ENCODE measurements at places on chromosomes 2 and 18.

DNA sequence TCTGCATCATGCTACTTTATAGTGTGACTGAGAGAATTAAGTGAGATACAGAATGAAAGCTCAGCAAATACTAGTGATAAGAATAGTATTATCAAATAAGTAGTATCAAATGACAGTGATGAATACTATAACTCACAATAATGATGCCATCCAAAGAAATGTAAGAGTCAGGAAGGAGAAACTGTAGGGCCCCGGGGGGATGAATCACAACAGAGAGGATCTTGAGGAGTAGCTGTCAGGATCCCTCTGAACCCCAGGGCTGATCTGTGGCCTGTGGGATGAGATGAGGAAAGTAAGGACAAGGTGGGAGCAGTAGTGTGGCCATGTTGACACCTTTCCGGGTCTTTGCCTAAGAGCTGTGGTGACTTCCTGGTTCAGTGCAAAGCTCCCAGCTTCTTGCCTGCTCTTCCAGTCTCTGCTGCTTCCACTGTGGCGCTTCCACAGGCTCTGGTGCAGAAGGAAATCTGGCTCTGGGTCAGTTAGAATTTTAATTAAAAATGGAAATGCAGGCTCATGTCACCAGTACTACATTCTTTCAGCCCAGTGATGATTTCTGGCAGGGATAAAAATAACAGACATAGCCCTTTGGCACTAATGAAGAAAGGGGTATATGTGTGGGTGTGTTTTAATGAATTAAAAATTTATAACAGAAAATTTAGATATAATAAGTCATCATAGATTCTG lies 166.9 kb downstream of the MYO3B start:
- no peak for DNase-seq

GRCh38 chr18:31417850-31418249 lies 29.7 kb upstream of the DSG3 start:
- DNase-seq = no peak

GRCh38 chr2:15588329-15588919 lies 3.2 kb upstream of the DDX1 start:
- peak; percentile 34 for DNase-seq

GRCh38 chr18:63263444-63263843 lies 56.1 kb downstream of the BCL2 start:
- DNase-seq = no peak

GRCh38 chr2:43340945-43341356 lies 114.5 kb upstream of the ZFP36L2 start:
- DNase-seq = no peak

- DNase-seq = no peak
Measured at GRCh38 chr2:10368491-10369231, 66.0 kb downstream of the HPCAL1 start.

- no peak for DNase-seq
Measured at GRCh38 chr2:8219096-8219495, 462.8 kb upstream of the ID2 start.

GRCh38 chr18:24586662-24587360 lies 126.4 kb downstream of the HRH4 start:
- no peak for DNase-seq

GRCh38 chr2:216949700-216950413 lies 90.0 kb upstream of the TNP1 start:
- DNase-seq = no peak

GRCh38 chr18:1846640-1847039 lies 724.7 kb downstream of the METTL4 start:
- no peak for DNase-seq

DNA sequence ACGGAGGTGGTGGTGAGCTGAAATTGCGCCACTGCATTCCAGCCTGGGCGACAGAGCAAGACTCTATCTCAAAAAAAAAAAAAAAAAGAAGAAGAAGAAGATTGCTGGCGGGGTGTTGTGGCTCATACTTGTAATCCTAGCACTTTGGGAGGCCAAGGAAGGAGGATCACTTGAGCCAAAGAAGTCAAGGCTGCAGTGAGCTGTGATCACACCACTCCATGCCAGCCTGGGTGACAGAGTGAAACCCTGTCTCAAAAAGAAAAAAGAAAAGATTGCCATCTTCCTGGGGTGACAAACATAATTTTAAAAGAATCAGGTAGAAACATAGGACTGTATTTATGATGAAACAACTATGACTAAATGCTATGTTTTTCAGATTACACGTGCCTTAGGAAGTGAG lies 55.1 kb upstream of the EML4 start:
- DNase-seq = no peak

DNA sequence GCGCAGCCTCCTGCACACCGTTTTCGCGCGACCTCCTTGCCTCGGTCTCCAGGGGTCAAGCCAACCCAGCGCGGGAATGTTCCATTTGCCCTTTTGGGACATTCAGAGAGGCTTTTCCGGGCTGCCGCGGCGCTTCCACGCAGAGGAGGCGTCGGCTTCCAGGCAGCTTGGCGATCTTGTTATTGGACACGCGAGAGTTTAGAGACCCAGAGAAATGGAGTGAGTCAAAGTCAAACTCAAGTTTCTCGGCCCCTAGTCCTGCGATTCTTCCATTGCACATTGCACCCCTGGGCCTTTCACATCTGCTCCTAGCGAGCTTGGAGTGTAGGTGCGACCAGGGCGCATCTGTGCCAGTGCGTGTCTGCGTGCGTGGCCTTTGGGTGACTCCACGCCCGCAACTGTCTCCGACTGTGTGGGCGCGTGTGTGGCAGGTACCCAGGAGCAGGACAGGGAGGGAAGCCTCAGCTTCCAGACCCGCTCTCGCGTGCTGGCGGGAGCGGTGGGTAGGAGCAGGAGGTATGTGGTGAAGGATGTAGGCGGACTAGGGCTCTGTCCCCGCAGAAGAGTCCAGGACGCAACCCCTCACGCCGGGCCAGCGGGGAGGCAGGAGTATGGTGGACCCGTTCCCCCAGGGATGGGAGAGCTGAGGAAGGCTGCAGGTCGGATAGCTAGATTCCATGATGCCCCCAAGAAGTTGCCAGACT lies 13.5 kb downstream of the SIX3 start:
- DNase-seq = no peak

GRCh38 chr2:64640153-64641044 lies 13.3 kb downstream of the SERTAD2 start:
- DNase-seq = no peak

DNA sequence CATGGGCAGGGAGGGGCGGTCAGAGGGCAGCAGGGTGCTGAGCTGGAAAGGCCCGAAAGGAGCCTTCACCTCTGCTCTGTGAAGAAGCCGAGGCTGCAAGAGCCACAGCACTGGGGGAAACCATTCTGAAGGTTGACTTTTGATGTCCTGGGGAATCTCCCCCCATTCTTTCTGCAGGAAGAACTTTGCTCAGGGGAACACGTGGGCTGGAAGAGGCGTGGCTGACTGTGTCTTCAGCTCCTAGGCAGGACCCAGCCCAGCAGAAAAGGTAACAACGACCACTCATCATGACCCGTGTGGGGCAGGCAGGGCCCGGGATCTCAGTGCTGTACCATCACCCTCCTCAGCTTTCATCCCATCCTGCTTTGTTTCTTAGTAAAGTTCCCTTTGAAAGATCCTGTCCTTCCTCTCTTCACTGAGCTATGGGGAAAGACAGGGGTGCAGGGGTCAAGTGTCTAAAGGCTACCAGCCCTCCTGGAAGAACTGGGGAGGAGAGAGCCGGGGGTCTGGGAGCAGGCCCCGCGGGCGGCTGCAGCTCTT lies 312.7 kb downstream of the CELF4 start:
- no peak for DNase-seq

- DNase-seq = no peak
Measured at GRCh38 chr2:70960833-70961647, 17.4 kb upstream of the ANKRD53 start.

GRCh38 chr2:19357402-19358241 lies 801 bp downstream of the OSR1 start:
- no peak for DNase-seq

DNA sequence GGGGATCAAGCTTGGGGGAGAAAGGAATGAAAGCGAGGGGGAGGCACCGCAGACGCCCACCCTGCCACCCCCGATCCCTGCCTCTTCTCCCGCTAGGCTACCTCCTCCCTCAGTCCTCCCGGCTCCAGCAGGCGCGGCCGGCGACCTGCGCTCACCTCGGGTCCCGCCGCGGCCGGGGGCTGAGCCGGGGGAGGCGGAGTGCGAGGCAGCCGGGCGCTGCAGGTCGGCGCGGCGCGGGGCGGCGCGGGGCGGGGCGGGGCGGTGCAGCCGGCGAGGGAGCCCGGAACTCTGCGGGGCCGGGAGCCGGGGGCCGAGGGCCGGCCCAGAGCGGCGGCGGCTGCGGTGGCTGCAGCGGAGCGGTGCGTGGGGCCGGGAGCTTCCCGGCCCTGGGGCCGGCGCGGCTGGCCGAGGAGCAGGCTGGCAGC lies 477 bp downstream of the ACVR1 start:
- no peak for DNase-seq

DNA sequence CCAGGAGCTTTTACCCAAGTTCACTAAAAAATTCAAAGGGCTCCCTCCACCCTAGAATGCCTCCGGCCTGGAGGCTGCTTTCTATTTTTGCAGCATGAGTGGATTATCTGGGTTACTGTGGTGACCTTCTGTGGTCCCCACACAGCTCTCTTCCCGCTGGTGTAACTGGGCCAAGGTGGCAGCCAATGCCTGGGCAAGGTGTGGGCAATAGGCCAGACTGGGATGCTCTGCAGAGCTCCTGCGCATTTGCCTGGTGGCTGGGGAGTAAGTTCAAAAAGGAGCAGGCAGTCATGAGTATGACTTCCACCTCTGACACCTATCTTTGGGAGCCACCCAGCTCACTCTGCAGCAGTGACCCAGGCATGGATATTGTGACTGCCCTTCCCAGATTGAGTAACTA lies 130.5 kb upstream of the SPRED2 start:
- no peak for DNase-seq

- DNase-seq = no peak
Measured at GRCh38 chr2:203780231-203780630, 73.8 kb downstream of the CD28 start.

GRCh38 chr2:112996635-112997034 lies 8.6 kb upstream of the IL36A start:
- DNase-seq = no peak

- no peak for DNase-seq
Measured at GRCh38 chr2:144460727-144461307, 59.1 kb downstream of the ZEB2 start.

DNA sequence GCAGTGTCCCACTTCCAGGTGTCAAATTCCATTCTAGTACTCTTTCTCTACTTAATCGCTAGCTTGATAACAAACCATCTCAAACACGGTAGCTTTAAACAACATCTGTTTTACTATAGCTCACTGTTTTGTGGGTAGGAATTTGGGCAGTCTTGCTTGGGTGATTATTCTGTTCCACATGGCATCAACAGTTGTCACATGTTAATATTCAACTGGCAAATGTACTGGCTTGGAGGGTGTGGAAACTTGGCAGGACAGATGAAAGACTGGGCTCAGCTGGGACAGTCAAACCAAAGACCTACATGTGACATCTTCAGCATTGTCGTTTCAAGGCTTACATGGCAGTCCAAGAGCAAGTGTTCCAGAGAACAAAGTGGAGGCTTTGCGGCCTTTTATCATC lies 241.8 kb downstream of the PTH2R start:
- no peak for DNase-seq

DNA sequence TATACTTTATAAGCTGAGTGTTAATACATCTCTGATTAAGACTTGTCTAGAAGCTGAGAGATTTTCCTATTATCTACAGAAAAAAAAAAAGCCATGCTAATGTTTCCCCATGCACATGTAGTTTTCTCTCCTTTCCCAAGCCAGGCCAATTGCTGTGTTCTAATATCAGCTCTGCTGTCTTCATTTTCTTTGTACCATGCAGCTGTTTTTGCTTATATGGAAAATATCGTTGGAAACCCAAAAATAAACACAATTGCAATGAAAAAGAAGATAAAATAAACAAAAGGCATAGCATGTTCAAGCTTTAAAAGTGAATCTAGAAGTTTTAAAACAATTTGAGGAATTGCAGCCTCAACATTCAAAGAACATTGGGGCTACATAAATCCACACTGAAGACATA lies 817.4 kb upstream of the ACVR2A start:
- no peak for DNase-seq

- peak; percentile 38 for DNase-seq
Measured at GRCh38 chr18:48827291-48828193, 123.2 kb downstream of the SMAD7 start.

GRCh38 chr2:60095903-60096302 lies 457.6 kb downstream of the BCL11A start:
- DNase-seq = no peak

GRCh38 chr2:112601754-112602153 lies 17.3 kb downstream of the CHCHD5 start:
- no peak for DNase-seq

DNA sequence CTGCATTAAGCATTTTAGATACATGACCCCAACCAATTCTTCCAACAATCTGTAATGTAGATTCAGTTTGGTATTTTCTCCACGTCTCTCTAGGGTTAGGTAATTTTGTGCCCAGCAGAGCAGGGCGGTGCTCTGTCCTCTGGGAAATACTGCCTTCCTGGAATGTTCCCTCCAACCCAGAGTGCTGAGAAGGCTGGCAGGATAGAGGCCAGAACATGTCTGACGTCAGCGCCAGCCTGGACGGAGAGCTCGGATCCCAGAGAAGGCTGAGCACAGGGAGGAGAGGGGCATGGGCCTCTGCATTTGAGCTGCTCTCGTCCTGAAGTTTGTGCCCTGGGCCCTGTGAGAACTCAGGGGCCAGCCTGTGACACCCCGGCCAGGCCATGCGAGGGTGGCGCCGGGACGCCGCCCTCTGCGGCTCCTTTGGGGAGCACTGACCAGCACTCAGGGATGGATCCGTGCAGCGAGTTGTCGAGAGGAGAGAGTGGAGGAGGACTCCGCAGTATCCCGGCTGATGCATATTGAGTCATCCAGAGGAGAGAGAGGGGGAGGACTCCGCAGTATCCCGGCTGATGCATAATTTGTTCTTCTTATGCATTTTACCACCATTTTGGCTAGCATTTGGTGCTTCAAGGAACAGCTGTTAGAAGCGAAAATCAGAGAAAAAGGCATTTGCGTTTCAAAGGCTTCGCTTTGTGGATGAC lies 80.0 kb upstream of the PXDN start:
- no peak for DNase-seq

GRCh38 chr2:27408601-27409320 lies 630 bp downstream of the PPM1G start:
- DNase-seq = peak; percentile 44

- DNase-seq = no peak
Measured at GRCh38 chr18:68397241-68398035, 317.5 kb downstream of the TMX3 start.

DNA sequence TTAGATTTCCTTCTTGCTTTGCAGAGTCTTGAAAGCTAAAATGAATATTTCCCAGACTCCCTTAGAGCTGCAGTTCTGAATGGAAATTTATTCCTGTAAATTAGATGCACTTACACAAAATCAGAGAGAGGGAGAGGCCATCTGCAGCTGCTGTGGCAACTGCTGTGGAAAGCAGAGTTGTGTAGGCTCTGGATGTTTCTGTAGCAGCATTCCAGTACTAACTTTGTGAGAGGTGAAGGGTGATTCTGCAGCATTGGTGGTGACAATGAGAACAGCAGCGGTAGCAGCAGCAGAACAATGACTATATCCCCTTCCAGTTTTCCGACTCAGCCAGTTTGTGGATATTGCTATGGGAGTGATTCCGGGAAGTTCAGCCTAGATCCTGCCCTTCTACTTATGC lies 433.0 kb upstream of the REG3G start:
- DNase-seq = no peak

GRCh38 chr2:113077921-113078320 lies 10.2 kb downstream of the IL1F10 start:
- no peak for DNase-seq

GRCh38 chr18:12989397-12990122 lies 1.6 kb upstream of the CEP192 start:
- DNase-seq = no peak
